ENCODE measurements at places on chromosomes 12 and 14.

DNA sequence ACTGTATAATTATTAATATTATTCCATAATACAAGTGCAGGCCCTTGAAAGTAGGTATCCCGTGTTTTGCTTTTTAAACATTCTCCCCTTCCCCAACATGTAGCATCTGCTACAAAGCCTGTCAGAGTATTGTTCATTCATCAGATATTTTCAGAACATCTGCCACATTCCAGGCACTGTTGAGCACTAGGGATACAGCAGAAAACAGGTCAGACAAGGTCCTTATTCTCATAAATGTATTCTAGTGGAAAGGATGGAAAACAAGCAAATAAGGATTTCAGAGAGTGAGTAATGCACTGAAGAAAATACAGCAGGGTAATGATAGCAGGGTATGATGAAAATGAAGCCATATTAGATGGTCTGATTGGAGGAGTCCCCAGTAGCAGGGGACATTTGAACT lies 3.8 kb downstream of the ERP29 start:
- DNase-seq: no peak

DNA sequence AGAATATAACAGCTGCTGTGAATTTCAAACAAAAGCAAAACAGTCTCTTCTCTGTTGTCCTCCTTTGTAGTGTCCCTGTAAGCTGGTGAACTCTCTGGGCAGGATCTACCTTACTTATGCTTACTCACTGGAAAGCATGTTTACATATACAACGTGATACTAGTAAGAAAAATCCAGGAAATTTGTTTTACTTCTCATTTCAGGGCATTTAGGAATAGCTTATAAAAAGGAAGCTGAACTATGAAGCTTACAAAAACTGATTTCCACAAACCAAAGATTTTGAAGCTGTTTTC lies 311.0 kb downstream of the NOVA1 start:
- DNase-seq: no peak

- no peak for DNase-seq
Measured at GRCh38 chr12:32264961-32265360, 134.4 kb upstream of the FGD4 start.

DNA sequence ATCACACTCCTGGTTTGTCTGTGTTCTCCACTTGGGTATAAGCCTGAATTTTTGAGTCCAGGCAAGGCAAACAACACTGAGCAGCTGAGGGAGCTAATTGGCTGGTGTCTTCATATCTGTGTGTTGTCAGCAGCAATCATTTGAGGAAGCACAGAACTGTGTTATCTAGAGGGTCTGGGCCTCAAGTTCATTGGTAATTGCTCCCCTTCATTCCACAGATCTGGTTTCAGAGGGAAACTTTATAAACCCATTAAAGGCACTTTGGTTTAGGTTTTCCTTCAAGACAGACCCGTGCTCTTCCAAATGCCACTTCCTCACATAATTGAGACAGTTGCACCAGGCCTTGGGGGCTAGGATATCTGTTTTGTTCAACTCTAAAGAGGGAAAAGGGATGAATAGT lies 5.6 kb downstream of the DACT1 start:
- no peak for DNase-seq

DNA sequence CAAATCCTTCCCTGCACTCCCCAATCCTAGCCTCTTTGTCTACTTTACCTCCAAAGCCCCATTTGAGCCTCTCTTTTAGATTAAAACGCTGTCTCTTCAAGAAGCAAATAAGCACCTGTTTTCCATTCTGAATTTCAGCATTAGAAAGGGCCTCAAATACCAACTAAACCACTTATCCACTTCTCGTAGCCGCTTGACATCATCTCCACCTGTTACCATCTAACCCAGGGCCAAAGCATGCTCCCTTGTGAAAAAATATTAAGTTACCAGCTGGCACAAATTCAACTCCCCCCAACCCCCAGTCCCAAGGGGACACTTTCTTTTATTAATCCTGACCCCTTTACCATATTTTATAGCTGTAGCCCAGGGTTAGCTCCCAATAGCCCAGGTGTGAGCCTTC lies 43.1 kb downstream of the GPHB5 start:
- DNase-seq: no peak

- DNase-seq: no peak
Measured at GRCh38 chr12:14825256-14825655, 11.3 kb upstream of the SMCO3 start.

- no peak for DNase-seq
Measured at GRCh38 chr14:71586131-71586897, 345.9 kb upstream of the RGS6 start.

DNA sequence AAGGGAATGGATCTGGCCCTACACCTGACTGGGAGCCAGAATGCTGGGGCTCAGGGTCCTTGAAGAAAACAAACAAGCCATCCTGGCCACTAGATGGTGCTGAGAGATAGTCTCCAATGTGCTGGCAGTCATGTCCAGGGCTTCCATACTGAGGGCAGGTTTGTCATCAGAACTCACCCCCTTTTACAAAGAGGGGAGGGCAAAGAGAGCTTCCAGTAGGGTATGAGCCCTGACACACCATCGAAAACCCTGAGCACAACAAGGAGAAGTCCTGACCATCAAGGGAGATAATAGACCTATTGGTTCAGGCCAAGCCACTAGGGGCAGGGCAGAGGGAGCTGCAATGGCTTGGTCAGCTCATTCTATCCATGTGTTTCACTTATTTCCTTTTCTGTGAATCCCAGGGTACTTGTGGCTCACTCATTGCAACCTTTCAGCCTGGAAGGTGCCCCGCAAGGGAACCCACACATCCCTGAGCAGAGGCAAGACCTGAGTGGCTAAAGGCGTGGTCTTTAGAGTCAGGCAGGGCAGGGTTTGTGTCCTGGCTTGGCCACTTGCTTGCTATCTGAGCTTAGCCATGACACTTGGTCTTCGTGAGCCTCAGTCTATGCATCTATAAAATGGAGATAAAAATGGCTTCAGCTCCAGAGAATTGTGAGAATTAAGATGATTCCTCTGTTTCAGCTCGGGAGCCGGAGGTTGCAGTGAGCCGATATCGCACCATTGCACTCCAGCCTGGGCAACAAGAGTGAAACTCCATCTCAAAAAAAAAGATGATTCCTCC lies 6.2 kb upstream of the PLEKHH1 start:
- DNase-seq: peak; percentile 58

DNA sequence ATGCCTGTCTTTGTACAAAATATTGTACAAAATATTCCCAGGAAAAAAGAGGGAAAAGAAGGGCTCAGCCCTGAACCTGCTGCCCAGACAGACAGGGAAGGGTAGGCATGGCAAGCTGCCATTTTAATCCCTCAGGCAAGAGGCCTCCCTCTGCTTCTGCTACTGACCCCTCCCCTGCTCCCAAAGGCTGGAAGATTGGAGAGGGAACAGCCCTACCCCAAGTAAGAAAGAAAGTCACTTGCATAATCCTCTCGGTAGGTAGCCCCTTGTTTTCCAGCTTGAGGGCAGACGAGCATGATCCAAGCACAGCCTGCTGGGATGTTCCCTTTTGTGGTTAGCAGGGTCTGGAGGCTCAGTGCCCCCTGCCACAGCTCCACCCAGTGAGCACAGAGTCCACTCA lies 20.7 kb downstream of the ADCY6 start:
- no peak for DNase-seq

DNA sequence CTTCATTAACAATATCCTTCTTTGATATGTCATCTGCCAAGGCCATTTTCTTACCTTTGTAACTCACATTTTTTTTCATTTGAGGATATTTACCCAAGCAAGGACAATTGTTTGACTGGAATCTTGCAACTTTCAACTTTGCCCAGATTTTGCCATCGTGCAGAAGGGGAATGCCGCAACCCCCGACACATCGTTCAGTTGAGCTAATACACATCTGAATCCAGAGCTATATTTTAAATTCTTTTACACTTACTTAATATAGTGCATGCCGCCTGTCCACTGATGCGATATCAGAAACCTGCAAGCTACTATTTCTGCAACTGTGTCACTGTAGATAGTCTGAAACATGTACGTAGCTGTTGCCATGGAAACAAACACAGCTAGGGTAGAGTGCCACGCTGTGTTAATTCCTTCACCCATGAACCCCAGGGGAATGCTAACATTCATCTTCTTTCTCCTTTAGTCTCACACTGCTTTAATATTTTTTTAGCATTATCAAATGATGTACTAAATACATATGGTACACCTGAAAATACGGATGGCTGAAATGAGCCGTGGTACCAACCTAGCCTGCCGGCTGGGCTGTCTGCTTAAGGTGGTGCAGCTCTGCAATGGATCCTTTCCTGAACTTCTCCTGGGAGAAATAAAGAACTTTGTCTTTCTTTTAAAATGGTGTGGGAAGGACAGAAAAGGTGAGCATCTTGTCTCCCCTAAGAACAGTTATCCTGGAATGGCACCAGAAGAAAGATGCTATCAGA lies 77.0 kb upstream of the FOXN3 start:
- no peak for DNase-seq

GRCh38 chr14:104633276-104634137 lies 28.9 kb upstream of the TMEM179 start:
- DNase-seq: no peak

DNA sequence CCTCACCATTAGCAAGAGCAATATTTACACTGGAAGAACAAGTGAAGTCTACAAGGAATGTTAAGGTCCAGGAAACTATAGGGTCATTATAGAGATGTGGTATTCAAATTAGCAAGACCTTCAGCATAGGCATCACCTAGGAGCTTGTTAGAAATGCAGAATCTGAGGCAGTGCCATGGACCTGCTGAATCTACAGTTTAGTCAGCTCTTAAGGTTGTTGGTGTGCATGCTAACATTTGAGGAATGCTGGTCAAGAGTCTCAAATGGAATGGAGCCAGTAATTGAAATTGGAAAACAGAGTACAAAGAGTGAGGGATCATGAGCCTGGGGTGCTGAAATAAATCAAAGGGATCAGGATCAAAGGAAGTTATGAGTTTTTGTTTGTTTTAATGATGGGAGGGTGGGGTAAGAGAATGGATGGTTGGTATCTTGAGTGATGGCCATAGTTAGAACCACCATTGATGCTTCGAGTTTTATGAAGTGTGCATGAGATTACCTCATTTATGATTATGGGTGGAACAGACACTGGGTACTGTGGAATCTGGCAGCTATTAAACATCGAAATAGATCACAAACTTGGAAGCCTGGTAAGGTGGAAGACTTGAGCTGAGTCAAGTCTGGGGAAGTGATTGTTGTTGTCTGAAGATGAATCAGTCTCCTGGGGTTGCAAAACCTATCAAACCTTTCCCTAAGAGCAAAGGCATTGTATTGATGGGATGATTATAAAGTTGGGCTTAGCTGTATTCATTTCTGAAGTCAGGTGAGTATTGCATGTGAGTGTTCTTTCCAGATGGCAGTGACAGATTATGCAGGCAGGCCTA lies 323.3 kb upstream of the E2F7 start:
- DNase-seq: no peak

DNA sequence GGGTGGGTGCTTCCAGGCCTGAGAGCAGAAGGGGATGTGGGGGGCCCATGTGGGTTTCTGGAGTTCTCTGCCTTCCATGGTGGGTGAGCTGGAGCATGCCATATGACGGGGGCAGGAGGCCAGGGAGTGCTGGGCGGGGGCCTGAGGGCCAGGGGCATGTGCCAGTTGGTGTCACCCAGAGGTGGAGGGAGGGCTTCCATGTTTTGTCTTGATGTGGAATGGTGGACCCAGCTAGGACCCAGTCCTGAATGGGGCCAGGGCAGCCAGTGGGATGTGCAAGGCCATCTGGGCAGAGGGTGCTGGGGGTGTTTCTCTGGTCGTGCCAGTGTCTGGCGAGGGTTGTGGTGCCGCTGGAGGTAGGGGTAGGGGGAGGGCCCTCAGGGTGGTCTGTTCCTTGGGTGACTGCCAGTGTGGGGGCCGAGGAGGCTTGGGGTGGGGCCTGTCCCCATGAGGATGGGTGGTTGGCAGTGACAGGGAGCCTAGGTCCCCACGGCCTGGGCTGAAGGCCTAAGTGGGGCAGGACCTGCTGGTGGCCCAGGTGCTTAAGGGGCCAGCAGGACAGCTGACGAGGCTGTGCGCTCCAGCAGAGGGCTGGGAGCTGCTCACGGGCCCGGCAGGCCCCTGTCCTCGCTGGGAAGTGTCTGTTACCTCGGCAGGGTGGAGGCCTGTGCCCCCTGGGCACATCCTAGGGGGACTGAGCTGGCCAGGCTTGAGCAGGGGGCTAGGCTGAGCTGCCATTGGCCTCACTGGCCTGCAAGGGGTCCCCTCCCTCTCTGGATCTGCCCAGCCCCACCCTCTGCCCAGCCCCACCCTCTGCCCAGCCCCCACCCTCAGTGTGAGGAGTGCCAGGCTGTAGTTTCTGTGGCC lies 26.8 kb downstream of the CEP170B start:
- DNase-seq: no peak

GRCh38 chr14:76497550-76498462 lies 121.9 kb downstream of the ESRRB start:
- DNase-seq: no peak

GRCh38 chr12:31591380-31591901 lies 505 bp upstream of the DENND5B start:
- DNase-seq: no peak

DNA sequence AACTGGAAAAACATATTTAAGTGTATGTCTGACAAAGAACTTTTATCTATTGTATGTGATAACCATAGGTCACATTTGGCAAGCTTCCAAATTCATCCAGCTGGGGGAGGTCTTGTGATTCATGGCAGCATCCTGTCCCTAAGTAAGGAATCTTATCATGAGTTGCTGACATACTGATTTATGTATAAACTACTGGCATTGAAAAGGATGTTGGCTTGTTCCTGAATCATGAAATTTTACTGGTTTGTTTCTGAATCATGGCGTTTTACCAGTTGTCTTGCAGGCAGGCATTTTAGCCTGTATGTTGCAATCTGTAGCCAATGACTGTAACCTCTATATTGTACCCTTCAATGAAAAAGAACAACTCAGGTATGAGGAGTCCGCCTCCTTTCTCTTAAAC lies 244.8 kb downstream of the IPO8 start:
- no peak for DNase-seq

DNA sequence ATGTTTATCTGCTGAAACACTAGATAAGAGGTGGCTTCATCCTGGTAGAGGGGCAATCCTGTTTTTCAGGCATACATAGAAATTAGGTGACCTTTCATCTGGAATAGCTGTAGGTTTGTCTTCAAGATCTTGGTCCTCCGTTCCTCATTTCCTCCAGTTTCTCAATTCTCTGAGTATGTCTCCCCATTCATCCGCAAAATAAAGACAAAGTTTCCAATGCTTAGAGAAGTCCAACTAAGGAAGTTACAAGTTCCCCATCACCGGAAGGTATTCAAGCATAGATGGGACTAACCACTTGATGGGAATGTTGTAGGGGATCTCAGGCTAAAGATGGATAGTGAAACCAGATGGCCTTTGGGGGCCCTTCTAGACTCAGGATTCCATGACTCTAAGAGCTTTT lies 34.3 kb downstream of the ERG28 start:
- no peak for DNase-seq

- peak; percentile 96 for DNase-seq
Measured at GRCh38 chr12:51238510-51239334, at the start of gene DAZAP2. Gene DAZAP2, plus strand, starts transcription at chr12:51238826. Its CDS starts 82 bp downstream, at chr12:51238908.

DNA sequence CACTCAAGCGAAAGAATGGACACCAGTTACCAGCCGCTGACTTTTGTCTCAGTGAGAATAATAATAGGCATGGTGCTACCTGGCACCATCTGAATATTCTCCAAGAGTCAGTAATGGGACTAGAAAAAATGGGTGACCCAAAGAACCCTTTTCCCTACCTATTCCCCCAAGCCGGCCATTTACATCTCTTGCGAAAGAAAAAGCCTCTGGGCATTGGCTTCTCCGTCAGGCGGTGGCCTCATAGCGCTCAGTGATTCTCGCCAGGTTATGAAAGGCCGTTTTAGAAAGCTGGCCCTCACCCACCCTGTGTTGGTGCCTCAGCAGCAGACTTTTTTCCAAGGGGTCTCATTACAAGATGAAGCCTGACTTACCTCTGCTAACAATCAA lies 523 bp upstream of the SLC6A15 start:
- DNase-seq: no peak

All from activated CD4-positive, alpha-beta T cell treated with anti-CD3 and anti-CD28 coated beads, Interleukin-2, amount 10 ng/mL, durations not matched to agents 7 days and 5 days (primary cell).